ENCODE measurements at places on chromosomes 1 and 21.

GRCh38 chr1:78073441-78073840 is 27.7 kb downstream of the GIPC2 start:
- no peak for DNase-seq

DNA sequence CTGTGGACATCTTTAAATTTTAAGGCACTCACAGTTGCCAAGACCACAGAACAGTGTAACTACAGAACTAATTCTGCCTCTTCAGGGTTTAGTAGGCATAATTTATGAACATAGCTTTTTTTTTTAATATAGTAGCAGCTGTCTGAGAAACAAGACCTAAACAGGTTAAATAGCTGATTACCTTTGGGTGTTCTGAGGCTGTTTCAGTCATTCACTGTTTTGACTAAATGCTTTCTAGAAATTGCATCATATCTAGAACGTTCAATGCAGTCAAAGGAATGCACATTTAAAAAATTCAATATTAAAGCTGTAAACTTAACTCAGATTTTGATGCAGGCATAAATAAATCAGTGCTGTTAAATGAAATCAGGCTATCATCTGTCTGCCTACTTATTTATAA is 101.6 kb downstream of the BRINP3 start:
- no peak for DNase-seq

DNA sequence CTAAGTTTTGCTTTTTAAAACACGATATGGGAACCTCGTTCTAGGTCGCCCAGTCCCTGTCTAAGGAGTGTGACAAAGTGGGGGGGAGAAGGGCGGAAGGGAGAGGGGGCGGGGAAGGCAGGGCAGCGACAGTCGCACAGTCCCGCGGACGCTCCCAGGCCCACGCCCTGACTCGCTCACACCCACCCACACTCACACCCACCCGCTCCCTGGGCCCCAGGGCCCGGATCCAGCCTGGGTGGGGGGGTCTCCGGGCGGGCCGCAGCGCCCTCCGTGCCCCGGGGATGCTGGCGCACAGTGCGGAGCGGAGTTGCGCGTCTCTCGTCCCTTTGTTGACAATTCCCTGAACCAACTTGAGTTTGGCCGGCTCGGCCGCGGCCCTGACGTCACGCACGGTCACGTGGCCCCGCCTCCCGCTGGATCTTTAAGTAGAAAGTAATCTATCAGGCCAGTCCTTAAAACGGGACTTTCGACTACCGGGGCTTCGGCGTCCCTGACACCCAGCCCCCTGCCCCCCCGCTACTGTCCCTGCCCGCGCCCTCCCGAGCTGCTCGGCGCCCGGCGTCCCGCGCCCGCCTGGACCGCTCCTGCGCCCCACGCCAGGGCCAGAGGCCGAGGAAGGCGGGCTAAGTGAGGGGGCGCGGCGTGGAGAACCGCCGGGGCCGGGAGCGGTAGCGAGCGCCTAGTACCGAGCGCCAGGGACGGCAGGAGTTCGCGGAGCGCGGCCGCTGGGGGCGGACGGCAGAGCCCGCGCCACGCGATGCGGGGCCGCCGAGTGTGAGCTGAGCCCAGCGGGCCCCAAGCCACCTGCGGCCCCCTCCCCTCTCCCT is at the start of gene FOXD3:
FOXD3 (plus strand) TSS at position 454 of the 830 bp plus-strand sequence. CDS start 492 bp downstream, outside the sequence.
- no peak for DNase-seq

DNA sequence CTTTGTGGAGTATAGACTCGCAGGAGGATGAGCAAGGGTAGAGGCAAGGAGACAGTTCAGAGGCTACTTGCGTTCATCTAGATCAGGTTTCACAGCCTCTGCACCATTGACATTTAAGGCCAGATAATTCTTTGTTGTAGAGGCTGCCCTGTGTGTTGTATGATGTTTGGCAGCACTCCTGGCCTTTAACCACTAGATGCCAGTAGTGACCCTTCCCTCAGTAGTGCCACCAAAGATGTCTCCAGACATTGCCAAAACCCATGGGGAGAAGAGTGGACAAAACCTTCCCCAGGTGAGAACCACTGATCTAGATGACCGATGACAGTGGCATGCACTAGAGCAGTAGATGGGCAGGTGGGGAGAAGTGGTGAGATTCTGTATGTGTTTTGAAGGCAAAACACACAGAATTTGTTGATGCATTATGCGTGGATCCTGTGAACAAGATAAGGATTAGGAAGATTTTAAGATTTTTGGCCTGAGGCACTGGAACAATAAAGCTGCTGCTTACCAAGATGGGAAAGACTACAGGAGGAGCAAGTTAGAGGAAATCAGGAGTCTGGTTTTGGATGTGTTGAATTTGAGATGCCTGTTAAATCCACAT is 9.9 kb upstream of the COG2 start:
- DNase-seq: no peak

DNA sequence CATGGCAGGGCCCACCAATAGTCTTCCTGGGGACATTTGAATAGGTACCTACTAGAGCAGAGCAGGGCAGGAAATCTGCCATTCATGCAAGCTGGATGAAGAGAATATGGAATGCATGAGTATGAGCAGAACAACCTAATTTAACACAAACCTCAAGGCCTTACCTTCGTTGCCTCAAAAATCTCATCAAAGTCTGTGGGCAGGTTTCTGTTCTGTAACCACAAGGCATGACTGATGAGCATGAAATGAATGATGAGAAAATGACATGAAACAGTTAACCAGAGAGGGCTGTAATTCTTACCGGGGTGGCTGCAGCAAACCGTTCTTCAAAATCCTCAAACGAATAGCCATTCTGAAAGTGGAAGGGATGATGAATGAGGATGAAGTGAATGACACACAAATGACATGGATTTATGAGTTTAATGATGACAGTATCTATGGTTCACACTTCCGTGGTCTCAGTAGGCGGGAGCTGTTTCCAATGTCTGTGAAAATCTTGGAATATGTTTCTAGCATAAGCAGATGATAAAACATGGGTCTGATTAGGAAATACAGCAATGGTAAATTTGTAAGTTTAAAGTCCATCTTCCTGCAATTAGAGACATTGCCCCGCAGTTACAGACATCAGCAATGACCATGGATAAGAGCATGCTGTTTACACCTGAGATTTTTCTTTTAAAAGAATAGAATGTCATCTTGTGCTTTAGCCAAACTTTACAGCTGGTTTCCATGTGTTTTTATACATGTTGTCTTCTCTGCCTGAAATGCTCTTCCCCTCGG is 67.6 kb upstream of the C8B start:
- DNase-seq: no peak

- no peak for DNase-seq
Observed at GRCh38 chr1:12232221-12232620, 2.4 kb downstream of the VPS13D start.

GRCh38 chr1:164625004-164625617 is 66.1 kb downstream of the PBX1 start:
- DNase-seq: no peak

Data from stimulated activated CD8-positive, alpha-beta memory T cell treated with anti-CD3 and anti-CD28 coated beads, Interleukin-2, amount 100 ng/mL, for 1 hour (primary cell).